IPS DF 6.9 (cell line): ENCODE measurements at places on chromosomes 13 and 19.

DNA sequence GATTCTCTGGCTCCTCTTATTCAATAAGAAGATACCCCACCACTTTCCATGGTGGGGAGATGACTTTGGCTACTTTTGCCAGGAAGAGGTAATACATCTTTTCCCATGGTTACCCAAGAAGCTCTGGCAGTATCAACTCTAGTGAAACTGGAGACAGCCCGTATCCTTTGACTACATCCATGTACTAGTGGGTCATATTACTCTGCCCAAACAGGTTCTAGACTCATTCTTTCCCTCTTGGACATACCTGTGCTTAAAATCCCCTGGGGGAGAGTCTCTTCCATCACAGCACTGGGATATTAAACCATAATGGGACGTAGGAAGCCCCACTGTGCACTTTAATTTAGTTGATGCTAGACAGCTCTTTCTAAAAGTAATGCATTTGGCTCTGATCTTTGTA lies 144.7 kb upstream of the KLF12 start:
- DNase-seq: no peak

- DNase-seq: no peak
Observed at GRCh38 chr19:50325310-50326100, 3.7 kb downstream of the KCNC3 start.

- peak; percentile 94 for DNase-seq
Observed at GRCh38 chr19:49987159-49987698, 26.3 kb upstream of the SIGLEC11 start.

GRCh38 chr19:3178377-3178972 lies at the start of gene S1PR4:
Gene S1PR4 (plus strand): TSS chr19:3178769. CDS start chr19:3178793, 24 bp downstream.
- no peak for DNase-seq

GRCh38 chr13:101779147-101779546 lies 326.7 kb downstream of the ITGBL1 start:
- no peak for DNase-seq

- no peak for DNase-seq
Observed at GRCh38 chr19:56474308-56474707, 2.8 kb downstream of the ZNF667 start.

- DNase-seq: no peak
Observed at GRCh38 chr13:35225159-35225558, 251.3 kb downstream of the MAB21L1 start.

- DNase-seq: no peak
Observed at GRCh38 chr19:57348136-57348535, 2.9 kb upstream of the ZNF304 start.

DNA sequence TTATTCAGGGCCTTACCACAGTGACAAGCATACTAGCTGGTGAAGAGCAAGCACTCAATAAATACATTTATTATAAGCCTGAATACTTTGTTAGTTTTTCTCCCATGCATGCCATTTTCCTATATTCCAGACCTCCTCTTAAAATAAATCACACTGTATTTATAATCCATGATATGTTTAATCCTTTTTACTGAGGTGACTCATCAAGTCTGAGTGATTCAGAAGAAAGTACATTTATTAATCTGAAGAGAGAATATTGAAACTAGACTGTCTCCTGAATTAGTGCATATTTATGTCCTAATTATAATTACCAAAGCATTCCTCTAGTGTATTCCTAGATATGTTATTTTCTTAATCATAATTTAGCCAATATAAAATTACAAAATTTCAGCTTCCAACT lies 323.3 kb downstream of the NALCN start:
- DNase-seq: no peak

DNA sequence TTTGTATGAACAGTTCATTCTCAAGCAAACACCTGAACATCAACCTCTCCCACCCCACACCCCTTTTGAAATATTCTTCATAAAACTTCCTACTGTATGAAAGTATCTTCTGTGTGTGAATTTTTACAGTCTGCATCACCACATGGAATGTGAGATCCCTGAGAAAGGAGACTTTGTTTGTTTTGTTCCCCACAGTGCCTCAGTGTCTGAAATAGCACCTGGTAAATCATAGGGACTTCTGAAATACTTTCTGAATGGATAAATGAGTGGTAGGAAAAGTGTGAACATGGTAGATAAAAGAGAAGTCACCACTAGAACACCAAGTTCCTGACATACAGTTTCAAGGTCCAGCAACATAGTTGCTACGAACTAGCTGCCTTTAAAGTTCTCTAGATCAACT lies 1071.2 kb downstream of the EFNB2 start:
- DNase-seq: no peak

DNA sequence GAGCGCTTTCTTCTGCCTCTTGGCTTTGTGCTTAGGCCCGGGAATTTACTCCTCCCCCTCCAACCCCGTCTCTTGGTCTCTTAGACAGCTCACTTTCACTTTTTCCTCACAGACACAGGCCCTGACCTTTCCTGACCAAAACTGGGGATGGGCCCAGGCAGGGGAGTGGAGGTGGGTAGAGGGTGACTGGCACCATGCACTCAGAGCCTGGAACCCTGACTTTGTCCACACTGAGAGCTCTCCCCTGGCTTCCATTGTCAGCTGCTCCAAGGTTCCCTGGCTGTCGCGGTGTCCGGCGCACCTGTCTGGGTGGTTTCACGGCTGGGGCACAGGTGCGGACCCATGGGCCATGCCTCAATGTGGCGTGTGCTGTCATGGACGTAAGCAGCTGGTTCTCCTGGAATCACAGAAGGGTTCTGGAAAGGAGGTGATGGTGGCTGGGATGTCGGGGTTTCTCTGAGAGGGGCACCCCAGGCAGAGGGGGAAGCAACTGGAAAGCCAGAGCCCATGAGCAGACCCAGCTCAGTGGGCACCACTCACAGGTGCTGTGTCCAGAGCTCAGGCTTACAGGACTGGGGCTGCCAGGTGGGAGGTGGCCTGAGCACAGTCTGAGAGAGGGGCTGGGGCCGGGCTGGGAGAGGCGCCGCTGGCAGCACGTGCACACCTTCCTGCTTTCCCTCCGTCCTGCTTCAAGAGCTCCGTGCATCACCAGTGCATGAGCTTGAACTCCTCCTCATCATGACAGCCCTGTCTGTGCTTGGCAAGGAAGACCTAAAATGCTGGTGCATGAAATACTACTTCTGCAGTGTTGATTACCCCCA lies 28.0 kb upstream of the C1QTNF9 start:
- DNase-seq: no peak

DNA sequence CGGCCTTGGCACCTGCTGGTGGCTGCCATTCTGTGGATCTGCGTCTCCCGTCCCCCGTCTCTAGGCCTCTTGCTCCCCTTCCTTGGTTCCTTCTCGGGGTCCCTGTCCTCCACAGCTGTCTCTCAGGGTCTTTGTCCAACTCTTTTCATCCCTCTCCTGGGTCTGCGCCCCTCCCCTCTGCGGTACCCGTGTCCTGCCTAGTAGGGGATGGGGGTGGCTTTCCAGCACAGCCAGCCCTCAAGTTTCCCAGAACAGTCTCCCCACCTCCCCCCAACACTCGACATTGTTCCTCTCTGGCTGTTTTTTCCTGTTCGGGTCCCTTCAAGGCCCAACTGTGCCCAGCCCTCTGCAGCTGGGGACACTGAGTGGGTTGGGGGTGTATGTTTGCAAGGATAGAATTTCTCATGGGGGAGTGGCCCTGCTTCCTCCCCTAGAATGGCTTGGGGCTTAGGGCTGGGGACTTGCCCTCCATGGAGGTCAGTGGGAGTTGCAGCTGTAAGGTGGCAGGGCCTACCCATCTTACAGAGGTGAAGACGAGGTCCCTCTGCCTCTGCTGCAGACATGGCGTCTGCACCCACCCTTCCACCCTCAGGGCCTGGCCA lies 762 bp upstream of the ADM5 start:
- DNase-seq: no peak

DNA sequence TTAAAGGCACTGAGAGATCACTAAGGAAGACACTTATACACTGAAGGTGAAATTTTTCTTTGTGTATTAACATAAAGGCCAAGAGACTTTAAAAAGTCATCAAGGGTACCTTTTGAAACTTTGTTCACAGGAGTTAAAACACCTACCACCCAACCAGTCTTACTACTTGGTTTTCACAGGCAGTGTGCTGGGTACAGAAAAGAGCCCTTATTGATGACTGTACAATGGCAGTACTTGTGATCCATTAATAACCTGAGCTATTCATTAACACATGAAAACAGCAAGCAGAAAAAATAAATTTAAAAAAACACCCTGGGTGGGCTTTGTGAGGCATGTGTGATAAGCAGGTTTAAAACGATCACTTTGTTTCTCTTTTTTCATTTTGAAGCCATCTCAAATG lies 148.9 kb downstream of the TBC1D4 start:
- DNase-seq: no peak

- no peak for DNase-seq
Observed at GRCh38 chr13:113238536-113238935, 29.1 kb downstream of the CUL4A start.

- no peak for DNase-seq
Observed at GRCh38 chr13:57716295-57716694, 84.8 kb downstream of the PCDH17 start.
